ENCODE measurements at places on chromosomes 2 and 18. TPM values are rescaled to one million over a fixed set of nuclear protein-coding genes. Genes with fewer than 3 reads are reported as not detected.

- DNase-seq: no peak
Observed at GRCh38 chr2:216838151-216838550, 21.7 kb downstream of the TNP1 start.

GRCh38 chr2:10062931-10063365, 17.3 kb downstream of the CYS1 start:
- DNase-seq: no peak

- DNase-seq: no peak
Observed at GRCh38 chr18:50276452-50276851, 4.9 kb downstream of the MBD1 start.

GRCh38 chr2:63903003-63903402, 61.3 kb downstream of the UGP2 start:
- no peak for DNase-seq

DNA sequence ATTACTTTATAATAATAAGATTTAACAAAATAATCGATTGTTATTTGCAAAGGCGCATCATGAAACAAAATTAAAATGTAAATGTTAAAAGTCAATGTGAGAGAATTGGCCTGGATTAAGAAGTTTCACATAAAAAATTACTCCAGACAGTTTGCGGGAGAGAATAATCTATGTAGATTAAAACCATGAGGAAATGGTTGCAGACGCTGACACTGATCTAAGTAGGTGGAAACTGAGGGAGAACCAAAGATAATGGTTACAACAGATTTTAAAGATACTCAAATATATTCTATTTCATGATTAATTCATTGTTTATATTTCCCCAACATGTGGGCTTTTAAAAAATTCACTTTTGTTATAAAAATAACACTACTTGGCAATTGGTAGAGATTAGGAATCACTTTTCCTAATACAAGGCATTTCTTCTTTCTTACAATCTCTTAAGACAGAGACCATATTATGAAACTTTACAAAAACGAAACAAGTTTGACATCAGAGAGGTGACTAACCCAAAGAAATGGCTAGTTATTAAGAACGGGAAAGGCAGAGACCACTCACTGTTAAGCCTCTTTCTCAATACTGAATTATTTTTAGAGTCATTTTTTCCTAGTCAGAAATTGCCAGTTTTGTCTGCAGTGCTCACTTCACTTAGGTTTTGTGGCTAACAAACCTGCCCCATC, 1.6 kb downstream of the KANSL1L start:
- DNase-seq: peak; percentile 86

- no peak for DNase-seq
Observed at GRCh38 chr2:12921321-12921720, 204.6 kb downstream of the TRIB2 start.

The IRS1 gene
- 12.6 TPM for total RNA-seq

Measured in bronchial epithelial cell (primary cell).